C1 segment of cervical spinal cord (tissue), 14 donors: ENCODE measurements at places on chromosomes 1 and 21.

- no peak for DNase-seq
These were observed 37.2 kb downstream of the PTPN14 start for GRCh38 chr1:214514032-214514818.

GRCh38 chr1:33185541-33185940 is 3.7 kb upstream of the TRIM62 start:
- DNase-seq: no peak

GRCh38 chr1:152052606-152053005 is 15.8 kb upstream of the S100A11 start:
- DNase-seq: peak; percentile 42

GRCh38 chr1:111920221-111921024 is 69.0 kb downstream of the KCND3 start:
- no peak for DNase-seq

DNA sequence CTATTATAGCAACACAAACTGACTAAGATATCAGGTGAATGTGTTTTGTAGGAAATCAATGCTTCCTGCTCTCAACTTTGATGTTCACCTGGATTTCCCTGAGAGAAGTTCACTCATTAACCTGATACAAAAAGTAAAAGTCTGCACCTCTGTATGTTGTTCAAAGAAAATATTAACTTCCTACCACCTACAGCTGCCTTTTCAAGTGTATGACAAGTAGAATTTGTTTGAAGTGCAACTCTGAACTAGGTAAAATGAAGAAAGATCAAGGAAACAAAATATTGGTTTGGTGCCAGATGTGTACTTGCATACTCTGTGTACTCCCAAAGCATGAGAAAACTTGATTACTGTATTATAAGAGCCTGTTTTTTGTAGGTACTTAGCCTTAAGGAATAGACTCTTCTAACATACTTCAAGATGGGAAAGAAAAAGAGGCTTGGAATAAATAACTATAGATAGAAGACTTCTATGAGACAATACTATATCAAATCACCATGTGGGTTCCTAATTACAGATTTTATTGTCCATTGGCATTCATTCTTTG is 193.4 kb downstream of the APP start:
- DNase-seq: no peak

GRCh38 chr1:41860214-41860613 is 58.5 kb downstream of the HIVEP3 start:
- DNase-seq: no peak

GRCh38 chr1:31984419-31985347 is 29.0 kb upstream of the KHDRBS1 start:
- DNase-seq: no peak

- no peak for DNase-seq
These were observed 43.0 kb downstream of the NPHP4 start for GRCh38 chr1:5949085-5949760.

DNA sequence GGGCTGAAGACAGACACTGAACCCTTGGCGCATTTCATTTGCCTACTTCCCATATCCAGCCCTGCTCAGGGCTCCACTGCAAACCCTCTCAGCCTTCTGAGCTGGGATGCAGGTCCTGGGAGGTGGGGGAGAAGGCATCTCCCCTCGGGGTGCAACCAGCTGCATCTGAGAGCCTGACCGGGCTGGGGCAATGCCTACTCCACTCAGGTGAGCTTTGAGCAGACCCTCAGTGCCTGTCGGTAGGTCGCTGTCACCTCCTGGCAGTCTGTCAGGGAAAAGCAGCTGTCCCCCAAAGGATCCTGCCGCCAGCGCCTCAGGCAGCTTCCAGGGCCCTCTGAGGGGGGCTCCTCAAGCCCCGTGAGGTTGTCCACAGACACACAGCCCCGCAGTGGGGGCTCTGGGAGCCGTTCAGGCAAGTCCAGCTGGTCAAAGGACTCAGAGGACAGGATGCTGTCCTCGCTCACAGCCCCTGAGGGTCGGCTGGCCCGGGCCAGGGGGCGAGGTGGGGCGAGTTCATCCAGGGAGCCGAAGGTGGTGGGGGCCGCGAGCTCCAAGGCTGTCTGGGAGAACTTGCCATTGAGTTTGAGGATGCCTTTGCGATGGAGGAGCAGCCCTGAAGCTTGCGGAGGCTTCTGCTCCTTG is 18.2 kb downstream of the NUAK2 start:
- DNase-seq: no peak

- no peak for DNase-seq
These were observed 109.1 kb upstream of the COL6A1 start for GRCh38 chr21:45872471-45872870.

GRCh38 chr1:117398957-117399356 is 31.7 kb downstream of the MAN1A2 start:
- DNase-seq: no peak

GRCh38 chr21:34913811-34914210 is 135.3 kb downstream of the RUNX1 start:
- no peak for DNase-seq

GRCh38 chr21:42632336-42632751 is 21.1 kb upstream of the PDE9A start:
- no peak for DNase-seq

GRCh38 chr1:233544304-233544703 is 69.6 kb upstream of the KCNK1 start:
- DNase-seq: no peak

GRCh38 chr1:152777510-152778137 is 2.7 kb downstream of the LCE1F start:
- no peak for DNase-seq

- no peak for DNase-seq
These were observed 36.9 kb downstream of the MYOM3 start for GRCh38 chr1:24074817-24075589.

- DNase-seq: no peak
These were observed 8.3 kb upstream of the MPZL1 start for GRCh38 chr1:167713330-167714081.
